GM23338 (cell line): ENCODE measurements at places on chromosomes 16 and 17. TPM values are rescaled to one million over a fixed set of nuclear protein-coding genes. Genes with fewer than 3 reads are reported as not detected.

GRCh38 chr16:71895679-71896365, 491 bp downstream of the IST1 start:
- peak; percentile 50 for DNase-seq

DNA sequence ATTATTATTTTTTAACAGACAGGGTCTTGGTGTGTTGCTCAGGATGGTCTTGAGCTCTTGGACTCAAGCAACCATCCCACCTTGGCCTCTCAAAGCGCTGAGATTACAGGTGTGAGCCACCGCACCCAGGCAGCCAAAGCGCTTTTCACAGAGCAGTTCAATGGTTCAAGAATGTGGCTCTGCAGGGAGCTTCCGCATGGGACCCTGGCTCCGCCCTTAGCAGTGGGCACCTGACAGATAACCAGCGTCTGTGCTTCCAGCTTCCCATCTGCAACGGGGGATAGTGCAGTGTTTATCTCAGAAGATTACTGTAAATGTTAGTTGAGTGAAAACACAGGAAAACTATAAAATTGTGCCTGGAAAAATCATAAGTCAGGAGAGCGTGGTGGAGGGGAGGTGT, 99.4 kb downstream of the KCNJ12 start:
- peak; percentile 51 for DNase-seq

- peak; percentile 45 for DNase-seq
These were observed 22.1 kb upstream of the KDM8 start for GRCh38 chr16:27181019-27181790.

DNA sequence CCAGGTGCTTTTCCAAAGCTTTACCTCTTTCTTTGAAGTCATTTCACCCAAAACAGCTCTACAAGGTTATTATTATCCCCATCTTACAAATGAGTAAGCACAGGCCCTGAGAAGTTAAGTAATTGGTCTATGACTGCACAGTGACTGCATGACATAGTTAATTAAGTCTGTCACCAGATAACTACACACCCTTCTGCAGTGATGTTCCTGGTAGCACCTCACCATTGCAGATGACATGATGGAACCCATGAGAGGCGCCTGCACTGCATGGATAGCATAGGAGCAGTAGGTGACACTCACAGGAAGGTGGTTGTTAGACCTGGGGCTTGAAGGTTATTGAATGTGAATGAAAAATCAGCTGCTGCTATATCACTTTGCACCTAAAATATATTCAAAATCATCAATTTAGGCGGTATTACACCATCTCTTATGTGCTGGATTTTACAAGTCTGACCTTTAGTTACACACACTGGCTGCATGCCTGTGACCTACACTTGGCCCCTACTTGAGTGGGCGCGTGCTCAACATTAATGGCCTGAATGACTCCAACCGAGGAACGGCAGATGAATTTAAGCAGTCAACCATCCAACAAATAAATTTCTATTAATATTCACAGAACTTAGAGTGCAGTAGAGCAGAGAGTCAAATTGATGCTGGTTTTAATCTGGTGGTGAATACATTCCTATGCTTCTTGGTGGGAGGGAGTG, 239.6 kb downstream of the CDH11 start:
- DNase-seq = no peak

The MAP3K14 gene
- polyA plus RNA-seq = 1.3 and 1.4 TPM in 2 replicates

The CMTM2 gene
- polyA plus RNA-seq = not detected in 2 replicates

The CEP112 gene
- 2.6 and 4.3 TPM in 2 replicates for polyA plus RNA-seq

The USP6 gene
- polyA plus RNA-seq = 1.3 and 1.7 TPM in 2 replicates

The RHOT2 gene
- polyA plus RNA-seq = 159 and 163 TPM in 2 replicates

The XYLT1 gene
- 3.3 and 3.5 TPM in 2 replicates for polyA plus RNA-seq
